ENCODE measurements at places on chromosomes 12 and 14. TPM values are rescaled to one million over a fixed set of nuclear protein-coding genes. Genes with fewer than 3 reads are reported as not detected.

GRCh38 chr12:116128779-116129178, 148.7 kb downstream of the MED13L start:
- no peak for DNase-seq

DNA sequence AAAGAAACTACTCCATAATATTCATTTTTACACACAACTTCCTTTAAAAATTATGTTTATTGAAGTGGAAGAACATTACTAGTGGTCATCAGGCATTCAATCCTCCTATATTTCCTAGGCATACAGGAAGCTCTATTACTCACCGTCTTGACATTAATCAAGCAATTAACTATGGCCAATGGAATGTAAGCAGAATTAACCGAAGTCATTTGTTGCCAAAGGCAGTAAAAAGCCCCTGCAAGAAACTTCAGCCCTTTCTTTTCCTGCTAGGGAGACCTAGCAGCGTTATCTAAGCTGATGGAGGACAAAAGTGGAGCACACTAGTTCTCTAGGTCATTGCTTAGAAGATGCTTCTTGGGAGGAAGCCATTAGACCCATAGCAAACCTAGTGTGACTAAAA, 399.6 kb downstream of the KCNH5 start:
- DNase-seq, result no peak

DNA sequence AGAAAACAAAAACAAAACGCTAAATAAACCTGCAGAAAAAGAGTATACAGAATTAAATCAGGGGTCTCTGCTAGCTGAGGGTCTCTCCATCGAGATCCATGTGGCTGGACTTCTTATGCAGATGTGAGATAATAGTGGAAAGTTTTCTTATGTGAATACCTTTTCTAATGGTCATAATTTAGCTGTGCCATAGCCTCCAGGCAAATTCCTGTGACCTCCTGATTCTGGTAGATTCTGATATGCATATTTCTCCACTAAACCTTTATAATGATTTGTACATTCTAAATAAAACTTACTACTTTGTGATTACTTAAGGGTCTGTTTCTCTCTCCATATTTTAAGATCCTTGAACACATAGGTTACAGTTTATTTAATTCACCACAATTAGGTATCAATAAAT, 1002.6 kb downstream of the GALC start:
- DNase-seq, result no peak

The KITLG gene
- 17.2 TPM for total RNA-seq

The LUM gene
- total RNA-seq, result 104 TPM

The TPPP2 gene
- total RNA-seq, result 0.62 TPM

- no peak for DNase-seq
Observed at GRCh38 chr12:3336606-3337311, 154.2 kb upstream of the PRMT8 start.

- no peak for DNase-seq
Observed at GRCh38 chr12:68631227-68631626, 20.5 kb downstream of the RAP1B start.

The OAS1 gene
- 48.4 TPM for total RNA-seq
